ENCODE measurements at places on chromosomes 1 and 21. TPM values are rescaled to one million over a fixed set of nuclear protein-coding genes. Genes with fewer than 3 reads are reported as not detected.

- no peak for DNase-seq
These were observed 2.4 kb downstream of the DNAJC6 start for GRCh38 chr1:65311760-65312159.

- no peak for DNase-seq
These were observed 78.1 kb downstream of the SH3GLB1 start for GRCh38 chr1:86782482-86782881.

DNA sequence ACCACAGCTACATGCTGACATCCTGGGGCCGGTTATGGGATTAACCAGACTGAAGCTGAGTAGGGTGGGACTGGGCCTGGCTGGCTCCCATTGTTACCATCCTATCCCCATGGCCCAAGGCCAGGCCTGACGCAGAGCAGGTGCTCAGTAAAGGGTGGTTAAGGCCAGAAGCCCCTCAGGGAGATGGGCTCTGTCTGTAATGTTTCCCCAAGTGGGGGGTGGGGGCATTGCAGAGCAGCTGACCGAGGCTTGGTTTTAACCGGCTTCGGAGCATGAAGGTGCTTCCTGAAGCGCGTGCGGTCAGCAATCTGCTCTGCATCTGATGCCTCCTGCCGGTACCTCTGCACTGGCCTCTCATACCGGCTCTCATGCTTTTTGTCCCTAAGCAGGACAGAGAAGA lies 83.4 kb upstream of the ACTL8 start:
- DNase-seq: no peak

DNA sequence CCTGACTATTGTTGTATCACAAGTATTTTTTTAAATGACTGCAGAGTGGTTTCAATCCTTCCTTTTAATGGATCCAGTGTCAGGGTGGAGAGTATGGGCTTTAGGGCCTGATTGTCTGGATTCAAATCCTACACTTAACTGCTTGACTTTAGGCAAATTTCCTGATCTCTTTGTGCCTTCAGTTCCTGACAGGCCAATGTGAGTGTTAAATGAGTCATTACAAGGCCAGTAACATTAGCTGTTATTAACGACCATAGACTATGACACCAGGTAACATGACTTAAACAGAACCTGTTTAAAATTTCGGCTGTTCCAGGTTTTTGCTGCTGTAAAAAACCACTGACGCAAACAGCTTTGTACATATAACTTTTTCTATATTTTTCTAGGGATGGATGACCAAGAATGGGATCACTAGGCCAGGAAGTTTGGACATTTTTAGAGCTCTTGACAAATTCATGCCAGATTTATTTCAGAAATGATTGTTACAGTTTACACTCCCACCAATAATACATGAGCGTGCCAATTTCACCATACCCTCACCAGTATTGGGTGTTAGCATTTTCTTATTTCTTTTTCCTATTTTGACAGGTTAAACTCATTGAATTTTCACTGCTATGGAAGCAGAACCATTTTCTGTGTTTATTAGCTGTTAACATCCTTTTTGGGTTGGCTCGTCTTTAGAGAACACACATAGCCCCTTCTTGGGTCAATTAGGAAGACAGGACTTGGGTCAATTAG lies 11.3 kb downstream of the ZNF362 start:
- no peak for DNase-seq

- no peak for DNase-seq
These were observed 4.2 kb upstream of the PLXNA2 start for GRCh38 chr1:208248307-208248801.

DNA sequence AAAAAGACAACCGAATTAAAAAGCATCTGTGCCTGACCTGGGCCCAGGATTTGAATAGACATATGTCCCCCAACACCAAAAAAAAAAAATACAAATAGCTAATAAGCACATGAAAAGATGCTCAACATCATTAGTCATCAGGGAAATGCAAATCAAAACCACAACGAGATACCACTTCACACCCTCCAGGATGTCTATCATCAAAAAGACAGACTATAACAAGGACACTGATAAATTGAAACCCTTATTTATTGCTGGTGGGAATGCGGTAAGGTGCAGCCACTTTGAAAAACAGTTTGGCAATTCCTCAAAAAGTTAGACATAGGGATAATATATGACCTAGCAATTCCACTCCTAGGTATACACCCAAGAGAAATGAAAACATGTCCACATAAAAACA lies 72.3 kb upstream of the CAMK1G start:
- no peak for DNase-seq

- DNase-seq: no peak
These were observed 14.6 kb upstream of the C1orf105 start for GRCh38 chr1:172405912-172406311.

DNA sequence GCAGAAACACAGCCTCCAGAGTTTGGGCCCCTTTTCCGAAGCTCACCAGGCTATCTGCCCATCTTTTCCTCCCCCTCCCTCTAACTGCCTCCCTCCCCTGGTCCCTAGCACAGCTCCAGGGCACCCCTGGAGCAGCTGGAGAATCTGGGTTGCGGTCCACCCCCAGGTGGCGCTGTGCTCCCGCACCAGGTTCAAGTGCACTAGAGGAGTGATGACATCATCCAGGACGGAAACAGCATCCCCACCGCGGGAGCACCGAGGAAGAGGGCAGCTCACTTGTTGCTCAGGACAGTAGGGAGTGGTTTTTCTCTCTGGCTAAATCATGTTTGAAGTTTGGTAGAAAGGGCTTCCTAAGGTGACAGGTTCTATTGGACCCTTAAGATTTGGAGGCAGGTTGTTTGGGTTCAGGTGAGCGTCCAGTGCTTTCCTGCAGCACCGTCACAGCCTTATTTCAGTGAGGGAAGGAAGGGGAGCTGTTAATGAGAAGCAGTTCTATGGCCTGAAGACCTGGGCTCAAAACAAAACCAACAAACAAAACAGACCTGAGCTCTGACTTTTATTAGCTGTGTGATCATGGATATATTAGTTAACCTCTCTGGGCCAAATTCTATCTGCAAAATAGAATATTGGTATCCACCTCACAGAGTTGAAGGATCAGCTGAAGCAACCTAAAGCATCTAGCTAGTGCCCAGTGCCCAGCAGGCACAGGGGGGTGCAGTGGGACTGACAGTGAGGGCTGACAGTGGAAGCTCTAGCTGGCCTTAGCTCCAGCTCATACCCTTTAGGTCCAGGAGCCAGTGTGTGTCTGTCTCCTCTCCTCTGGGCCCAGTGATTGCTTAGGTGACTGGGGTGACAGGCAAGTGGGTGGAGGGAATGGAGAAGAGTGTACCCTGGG lies 7.5 kb downstream of the SHISA4 start:
- DNase-seq: peak; percentile 74

GRCh38 chr21:43333298-43334062 lies 93.5 kb downstream of the SIK1 start:
- DNase-seq: peak; percentile 50

- no peak for DNase-seq
These were observed 148.9 kb downstream of the KCNT2 start for GRCh38 chr1:196459383-196459782.

- DNase-seq: no peak
These were observed 39.3 kb upstream of the EYA3 start for GRCh38 chr1:28127617-28128257.

Gene VANGL2
- 12.5 TPM for total RNA-seq

Gene FMO3
- total RNA-seq: not detected

Gene C1orf87
- total RNA-seq: 0.31 TPM

Gene GPR3
- not detected for total RNA-seq

Gene MSH4
- 1.6 TPM for total RNA-seq

Gene NPR1
- total RNA-seq: 0.16 TPM

Gene LAMB3
- total RNA-seq: 1.7 TPM

Gene TNFRSF4
- not detected for total RNA-seq

Measured in occipital lobe (tissue), 3 donors.